ENCODE measurements at places on chromosomes 2 and 18.
A peak's percentile ranks its signal among the peaks of the same experiment; 100 is the strongest.

GRCh38 chr18:54926593-54927325, 32.5 kb downstream of the CCDC68 start:
- DNase-seq: peak; percentile 31

GRCh38 chr2:151508519-151508918, 98.8 kb downstream of the RIF1 start:
- no peak for DNase-seq

DNA sequence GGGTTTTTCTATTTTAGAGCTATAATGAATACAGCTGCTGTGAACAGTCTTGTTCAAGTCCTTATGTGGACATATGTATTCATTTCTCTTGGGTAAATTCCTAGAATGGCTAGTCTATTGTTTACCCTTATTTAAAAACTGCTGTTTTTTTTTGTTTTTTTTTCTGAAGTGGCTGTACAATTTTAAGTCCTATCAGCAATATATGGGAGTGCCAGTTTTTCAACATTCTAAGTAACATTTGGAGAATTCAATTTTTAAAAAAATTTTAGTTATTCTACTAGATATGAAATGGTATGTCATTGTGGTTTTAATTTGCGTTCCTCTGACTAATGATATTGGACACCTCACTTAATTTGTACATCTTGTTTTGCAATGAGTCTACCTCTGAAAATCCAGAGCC, 349.7 kb downstream of the SATB2 start:
- DNase-seq: no peak

DNA sequence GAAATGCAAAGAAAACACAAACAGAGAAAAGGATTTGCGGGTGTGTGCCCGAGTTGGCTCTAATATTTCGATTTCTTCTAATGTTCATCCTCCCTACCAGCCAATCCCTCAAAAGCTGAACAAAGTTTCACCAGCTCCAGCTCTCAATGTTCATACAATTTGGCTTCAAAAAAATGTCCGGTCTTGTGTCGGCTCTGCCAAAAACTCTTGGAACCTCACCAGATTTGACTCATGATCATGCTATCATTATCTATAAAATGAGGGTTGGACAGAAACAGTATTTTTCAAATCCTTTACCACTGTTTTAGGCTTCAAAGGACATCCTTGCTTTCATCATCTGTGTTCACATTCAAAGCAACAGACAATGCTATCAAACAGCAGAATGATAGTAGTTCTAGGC, 88.2 kb downstream of the CRACDL start:
- no peak for DNase-seq

DNA sequence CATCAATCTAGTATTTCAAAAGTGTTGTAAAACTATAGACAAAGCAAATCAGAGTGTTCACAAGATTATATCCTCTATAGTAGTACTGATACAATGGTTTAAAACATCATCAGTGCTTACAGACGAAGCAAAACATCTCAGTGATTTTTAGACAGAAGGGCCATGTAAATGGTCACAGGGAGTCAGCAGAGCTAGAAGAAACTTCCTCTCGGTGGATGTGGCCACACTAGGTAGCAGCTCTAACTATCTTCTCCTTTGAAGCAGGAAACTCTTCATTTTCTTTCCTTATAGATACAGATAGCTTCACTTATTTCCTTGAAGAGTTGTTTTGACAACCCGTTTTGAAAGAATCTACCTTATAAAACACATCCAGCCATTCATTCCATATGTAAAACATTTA, 80.4 kb upstream of the CD226 start:
- DNase-seq: no peak

DNA sequence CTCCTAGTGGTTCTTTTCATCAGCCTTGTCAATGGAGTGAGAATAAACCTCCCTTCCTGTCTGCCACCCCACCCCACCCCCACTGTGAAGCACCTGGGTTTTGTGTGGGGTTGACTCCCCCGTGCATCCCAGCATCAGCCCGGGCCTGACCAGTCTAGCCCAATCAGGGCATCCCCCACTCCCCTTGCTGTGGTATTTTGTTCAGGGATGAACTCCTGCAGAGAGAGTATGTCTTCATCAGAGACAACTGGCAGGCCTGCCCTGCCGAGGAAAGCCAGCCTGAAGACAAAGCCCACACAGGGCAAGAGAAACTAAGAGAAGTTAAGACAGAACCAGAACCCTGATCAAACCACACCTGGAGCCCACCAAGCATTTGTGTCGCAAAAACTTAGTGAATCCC, 36.7 kb upstream of the RMP24 start:
- DNase-seq: no peak

GRCh38 chr2:234457421-234457820, 39.5 kb downstream of the ARL4C start:
- DNase-seq: peak; percentile 68

- DNase-seq: no peak
These were observed 143.6 kb downstream of the RTP5 start for GRCh38 chr2:242012956-242013764.

- peak; percentile 0 for DNase-seq
These were observed 489 bp downstream of the TRMT61B start for GRCh38 chr2:28869494-28870145.

DNA sequence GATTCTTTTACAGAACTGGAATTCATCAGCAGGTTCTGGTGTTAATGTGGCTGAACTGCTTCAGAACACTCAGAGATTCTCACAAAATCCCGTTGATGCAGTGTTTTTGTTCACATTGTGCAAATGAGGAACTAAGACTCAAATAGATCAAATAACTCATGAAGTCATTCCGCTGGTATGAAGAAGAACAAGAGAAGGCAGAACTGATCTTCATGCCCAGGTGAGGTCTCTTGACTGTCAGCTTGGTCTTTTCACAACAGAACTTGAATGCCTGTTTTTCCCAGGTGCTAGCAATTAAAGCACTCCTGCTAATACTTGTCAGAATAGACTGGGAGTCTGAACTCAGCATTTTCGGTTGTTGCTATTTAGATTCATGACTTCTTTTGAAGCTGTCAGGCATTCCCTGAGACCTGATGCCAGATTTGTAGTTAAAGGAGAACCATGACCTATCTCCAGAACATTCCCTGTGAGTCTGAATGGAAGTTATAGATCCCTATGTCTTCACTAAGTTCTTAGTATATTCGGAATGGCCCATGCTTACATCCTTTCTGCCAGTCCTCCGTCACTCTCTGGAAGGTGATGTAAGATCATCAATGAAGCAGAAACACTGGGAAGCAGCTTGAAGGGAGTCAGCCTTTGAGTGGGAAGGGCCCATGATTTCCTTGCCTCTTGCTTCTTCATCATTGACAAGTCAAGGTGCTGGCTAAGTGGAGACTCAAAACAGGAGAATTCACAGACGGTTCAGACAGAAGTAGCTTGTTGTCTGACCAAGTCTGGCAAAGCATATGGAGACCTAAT, 155.7 kb downstream of the MTCL1 start:
- no peak for DNase-seq

- peak; percentile 2 for DNase-seq
These were observed 62.5 kb downstream of the MRO start for GRCh38 chr18:50757358-50757757.

DNA sequence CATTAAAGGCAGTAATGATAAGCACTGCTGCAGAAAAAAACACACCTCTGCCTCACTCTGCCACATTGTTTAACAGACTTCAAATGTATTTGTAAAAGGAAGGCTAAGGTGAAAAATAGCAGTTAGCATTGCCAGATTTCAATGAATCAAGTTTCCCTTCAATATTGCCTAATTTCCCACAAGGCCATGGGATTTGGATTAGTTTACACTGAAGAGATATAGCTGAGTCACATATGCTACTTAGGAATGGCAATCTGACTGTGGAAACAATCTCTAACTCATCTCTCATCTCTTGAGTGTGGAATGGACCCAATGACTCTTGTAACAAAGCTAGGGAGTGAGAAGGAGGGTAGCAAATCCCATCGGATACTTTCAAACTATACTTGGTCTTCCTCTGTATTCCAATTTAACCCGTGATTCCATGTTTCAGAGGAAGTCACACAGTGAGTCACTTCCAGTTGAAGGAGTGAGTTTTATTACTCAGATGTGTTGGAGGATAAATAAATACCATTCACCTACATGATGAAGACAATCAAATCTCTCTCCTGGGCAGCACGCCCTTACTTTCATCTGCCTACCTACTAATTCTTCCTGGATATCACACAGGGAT, 5.1 kb downstream of the B4GALT6 start:
- no peak for DNase-seq

DNA sequence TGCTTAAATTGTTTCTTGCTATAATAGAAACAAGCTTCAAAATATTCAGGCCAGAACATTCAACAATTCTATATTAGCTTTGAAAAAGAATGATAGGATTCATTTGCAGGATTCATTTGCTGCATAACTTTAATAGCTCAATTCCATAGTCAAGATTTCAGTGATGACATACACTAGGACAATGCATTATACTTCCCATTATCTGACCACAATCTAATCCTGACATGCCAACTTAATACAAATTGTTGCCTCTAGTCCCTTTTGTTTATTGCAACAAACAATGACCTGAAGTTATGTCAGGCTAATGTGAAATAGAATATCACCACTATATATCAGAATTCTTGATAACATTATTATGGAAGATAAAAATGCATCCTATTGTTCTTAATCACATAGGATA, 169.4 kb downstream of the DNAH7 start:
- peak; percentile 56 for DNase-seq

DNA sequence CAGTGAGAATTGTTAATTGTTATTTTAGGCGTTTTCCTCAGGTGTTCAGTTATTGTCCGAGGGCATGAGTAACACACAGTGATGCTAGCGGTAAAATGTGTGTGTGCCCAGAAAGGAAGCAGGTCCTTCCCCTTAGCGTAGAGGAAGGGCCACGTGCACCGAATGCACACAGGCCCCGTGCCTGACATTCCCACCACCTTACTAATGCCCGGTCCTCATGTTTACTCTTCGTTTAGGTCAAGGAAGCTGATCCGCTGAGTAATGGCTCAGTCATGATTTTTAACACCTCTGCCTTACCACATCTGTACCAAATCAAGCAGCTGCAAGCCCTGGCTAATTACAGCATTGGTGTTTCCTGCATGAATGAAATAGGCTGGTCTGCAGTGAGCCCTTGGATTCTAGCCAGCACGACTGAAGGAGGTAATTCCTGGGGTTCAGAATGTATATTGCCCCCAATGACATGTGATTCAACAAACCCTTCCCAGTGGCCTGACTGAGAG, 76.7 kb downstream of the MERTK start:
- DNase-seq: peak; percentile 89

GRCh38 chr2:229821316-229821715, 100.5 kb downstream of the TRIP12 start:
- DNase-seq: peak; percentile 31

DNA sequence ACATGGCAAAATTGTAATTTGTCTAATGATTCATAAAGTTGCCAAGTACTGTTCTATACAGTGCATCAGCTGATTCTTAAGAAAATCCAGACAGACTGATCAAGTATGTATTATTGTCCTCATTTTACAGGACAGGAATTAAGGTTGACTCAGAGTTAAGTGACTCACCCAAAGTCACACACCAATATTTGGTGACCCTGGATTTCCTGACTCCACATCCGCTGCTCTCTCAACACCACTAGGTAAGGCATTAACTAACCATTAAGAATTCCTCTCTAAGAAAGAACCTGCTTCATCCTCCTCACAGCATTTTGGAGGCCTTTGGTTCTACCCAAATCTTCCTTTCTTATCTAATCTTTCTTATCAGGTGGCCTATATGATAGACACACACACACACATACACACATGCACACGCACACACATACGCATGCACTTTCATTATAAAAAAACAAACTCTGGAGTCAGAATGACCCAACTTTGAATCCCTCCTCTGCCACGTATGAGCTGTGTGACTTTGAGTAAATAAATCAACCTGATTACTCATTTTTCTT, 150.8 kb downstream of the ANKRD44 start:
- DNase-seq: peak; percentile 85

GRCh38 chr18:36349552-36349951, 52.0 kb downstream of the FHOD3 start:
- peak; percentile 19 for DNase-seq

GRCh38 chr2:80322311-80322920, 17.9 kb upstream of the LRRTM1 start:
- DNase-seq: no peak

GRCh38 chr2:101427240-101427639, 39.9 kb upstream of the CREG2 start:
- DNase-seq: no peak

DNA sequence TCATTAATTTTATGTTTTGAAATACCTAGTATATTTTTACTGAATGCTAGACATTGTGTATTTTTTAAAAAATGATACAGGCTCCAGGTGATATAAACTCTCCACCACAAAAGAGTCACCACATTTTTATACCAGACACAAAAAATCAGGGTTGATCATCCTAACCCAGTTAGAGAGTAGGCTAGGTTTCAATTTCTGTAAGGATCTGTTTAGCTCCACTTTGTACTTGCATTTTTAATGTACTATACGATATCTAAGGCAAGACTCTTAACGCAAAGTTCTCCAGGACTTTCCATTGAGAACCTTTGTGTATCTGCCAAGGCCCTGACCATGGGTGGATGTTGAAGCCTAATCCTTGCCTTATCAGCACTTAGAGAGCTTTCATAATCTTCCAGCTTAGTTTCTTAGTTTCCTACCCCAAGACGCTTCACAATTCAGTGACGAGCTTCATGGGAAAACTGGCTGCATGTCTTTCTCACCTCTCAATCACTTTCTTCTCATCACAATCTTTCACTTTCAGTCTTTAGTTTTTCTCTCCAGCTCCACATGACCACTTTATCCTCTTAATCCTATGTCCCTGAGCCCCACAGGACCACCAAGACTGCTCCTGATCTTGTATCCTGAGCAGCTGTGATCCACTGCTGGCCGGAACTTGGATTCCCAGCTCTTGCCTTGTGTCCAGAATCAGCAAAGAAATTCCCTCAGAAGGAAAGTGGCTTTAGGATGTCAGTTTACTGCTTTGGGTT, 635.8 kb downstream of the RNF144A start:
- no peak for DNase-seq

Data from EH (cell line).